ENCODE measurements at places on chromosomes 5 and 9. TPM values are rescaled to one million over a fixed set of nuclear protein-coding genes. Genes with fewer than 3 reads are reported as not detected.

GRCh38 chr9:16726029-16726428 lies 144.4 kb downstream of the BNC2 start:
- no peaks in the 10 kb centered on the region for H3K27me3 ChIP-seq
- no peaks in the 10 kb centered on the region for H3K36me3 ChIP-seq
- no peak overlapping the region for H3K27ac ChIP-seq
- no peak overlapping the region for H3K4me3 ChIP-seq
- no peak for DNase-seq

GRCh38 chr5:151125421-151125820 lies 32.2 kb downstream of the ANXA6 start:
- no peaks in the 10 kb centered on the region for H3K4me1 ChIP-seq
- no peaks in the 10 kb centered on the region for H3K27me3 ChIP-seq
- DNase-seq: no peak
- H3K27ac ChIP-seq: no peak overlapping the region
- H3K36me3 ChIP-seq: peaks cover 75% of the 10 kb centered on the region
- H3K4me3 ChIP-seq: no peak overlapping the region

DNAJB5 gene
- 82.4 TPM for total RNA-seq

DBH gene
- not detected for total RNA-seq

PRRX2 gene
- 6.9 TPM for total RNA-seq

KIAA0825 gene
- total RNA-seq: 2.4 TPM

C5orf52 gene
- not detected for total RNA-seq

GEMIN5 gene
- 11.5 TPM for total RNA-seq

Measured in right atrium auricular region (tissue), 2 donors.